GOT3 (cell line): ENCODE measurements at places on chromosomes 7 and 10.

- no peak for DNase-seq
Observed at GRCh38 chr10:101611096-101611905, 23.2 kb downstream of the DPCD start.

DNA sequence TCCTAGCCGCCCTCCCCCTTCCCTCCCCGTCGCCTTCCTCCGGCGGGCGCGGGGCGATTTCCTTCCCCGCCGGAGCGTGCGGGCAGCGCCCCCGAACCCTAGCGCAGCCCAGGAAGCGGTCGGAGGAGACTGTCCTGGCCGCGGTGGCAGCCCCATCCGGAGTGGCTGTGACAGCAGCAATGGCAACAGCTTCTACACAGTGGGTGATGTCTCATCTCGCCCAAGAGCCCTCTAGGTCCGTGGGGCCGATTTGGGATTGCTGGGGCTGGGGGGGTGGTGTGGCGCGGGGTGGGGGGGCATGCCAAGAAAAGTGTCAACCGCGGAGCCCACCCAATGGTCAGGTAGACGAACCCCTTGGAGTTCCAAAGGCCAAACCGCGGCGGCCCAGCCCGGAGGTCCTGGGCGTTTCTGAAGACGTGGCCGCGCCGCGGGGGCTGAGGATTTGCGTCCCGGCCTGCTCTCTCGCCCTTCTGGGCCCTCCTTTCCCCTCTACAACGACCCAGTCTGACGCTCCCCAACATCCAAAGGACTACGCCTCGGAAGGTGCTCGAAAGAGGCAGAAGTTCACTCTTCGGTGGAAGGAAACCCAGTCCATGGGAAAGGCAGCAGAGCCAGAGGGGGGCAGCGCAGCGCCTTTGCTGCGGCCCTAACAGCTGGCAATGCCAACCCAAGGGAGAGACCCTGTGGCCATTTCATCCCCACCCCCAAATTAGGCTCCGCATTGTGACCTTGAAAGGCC lies 603 bp upstream of the TWIST1 start:
- DNase-seq = no peak

- no peak for DNase-seq
Observed at GRCh38 chr7:159218170-159218569, 73.5 kb upstream of the VIPR2 start.

GRCh38 chr10:130747946-130748345 lies 563.6 kb downstream of the TCERG1L start:
- DNase-seq = no peak
